EL (cell line): ENCODE measurements at places on chromosomes 7 and 10.

- no peak for DNase-seq
These were observed 565.8 kb upstream of the MGMT start for GRCh38 chr10:128901236-128901635.

DNA sequence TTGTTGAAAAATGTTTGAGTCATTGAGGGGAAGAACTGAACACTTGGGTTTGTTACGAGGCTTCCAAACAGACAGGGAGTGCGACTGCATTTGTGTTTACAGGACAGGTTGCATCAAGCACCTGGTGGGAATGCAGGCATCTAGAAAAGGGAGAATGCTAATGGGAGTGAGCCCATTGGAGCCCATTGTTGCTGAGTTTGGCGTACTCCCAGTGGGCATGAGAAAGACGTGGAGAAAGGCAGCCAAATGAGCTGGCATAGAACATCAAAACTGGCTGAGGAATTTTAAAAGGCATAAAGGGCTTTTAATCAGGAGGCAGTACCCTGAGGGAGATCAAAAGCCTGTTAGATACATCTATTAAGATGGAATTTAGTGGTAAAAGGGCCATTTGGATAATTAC lies 171.6 kb upstream of the NPSR1 start:
- DNase-seq, result no peak

GRCh38 chr7:46133072-46133471 lies 212.0 kb upstream of the IGFBP3 start:
- no peak for DNase-seq

DNA sequence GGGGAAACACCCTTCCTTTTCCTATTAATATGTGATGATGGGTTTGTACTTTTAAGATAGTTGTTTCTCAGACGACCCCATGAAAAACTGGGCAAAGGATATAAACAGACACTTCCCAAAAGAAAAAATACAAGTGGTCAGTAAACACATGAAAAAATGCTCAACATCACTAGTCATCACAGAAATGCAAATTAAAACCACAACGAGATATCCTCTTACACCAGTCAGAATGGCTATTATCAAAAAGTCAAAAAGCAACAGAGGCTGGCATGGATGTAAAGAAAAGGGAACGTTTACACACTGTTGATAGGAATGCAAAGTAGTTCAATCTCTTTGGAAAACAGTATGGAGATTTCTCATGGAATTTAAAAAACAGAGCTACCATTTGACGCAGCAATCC lies 111.4 kb upstream of the ZEB1 start:
- no peak for DNase-seq

DNA sequence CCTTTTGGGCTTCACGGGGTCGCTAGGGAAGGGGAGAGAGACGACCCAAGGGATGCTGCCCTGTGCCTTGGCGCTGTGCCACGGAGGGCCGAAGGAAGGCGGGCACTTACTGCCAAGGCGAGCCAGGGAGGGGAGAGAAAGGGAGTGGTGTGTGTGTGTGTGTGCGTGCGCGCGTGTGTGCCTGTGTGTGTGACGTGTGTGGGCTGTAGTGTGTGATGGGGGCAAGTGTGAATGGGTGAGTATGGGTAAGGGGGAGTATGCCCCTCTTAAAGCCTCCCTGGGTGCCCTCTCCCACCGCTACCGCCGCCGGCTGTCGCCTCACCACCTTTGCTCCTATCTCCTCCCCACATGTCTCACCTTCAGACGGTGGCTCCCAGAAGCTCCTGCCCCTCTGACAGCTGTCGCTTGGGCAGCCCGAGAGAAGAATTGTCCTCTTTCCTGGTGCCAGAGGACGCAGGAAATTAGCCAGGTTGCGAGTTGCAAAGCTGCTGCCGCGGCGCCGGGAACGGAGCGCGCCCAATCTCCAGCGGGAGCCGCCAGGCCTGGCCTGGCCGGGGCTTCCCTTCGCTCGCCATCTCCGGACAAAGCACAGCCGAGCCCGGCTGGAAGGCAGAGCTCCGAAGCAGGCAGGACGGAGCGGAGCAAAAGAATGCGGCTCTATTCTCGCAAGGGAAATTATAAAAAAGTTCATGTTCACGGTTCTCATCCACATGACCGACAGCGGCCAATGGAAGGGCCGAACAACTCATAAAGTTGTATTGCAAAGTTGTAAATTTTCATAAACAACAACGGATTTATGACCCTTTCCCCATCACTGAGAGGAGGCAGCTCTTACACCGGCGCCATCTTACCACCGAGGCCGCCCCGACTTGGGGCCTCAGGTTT lies at the start of gene HOXA3:
Gene HOXA3, minus strand, starts transcription at position 653 of the 885 bp plus-strand sequence. CDS start 41,943 bp downstream, outside the sequence.
- peak; percentile 84 for DNase-seq

DNA sequence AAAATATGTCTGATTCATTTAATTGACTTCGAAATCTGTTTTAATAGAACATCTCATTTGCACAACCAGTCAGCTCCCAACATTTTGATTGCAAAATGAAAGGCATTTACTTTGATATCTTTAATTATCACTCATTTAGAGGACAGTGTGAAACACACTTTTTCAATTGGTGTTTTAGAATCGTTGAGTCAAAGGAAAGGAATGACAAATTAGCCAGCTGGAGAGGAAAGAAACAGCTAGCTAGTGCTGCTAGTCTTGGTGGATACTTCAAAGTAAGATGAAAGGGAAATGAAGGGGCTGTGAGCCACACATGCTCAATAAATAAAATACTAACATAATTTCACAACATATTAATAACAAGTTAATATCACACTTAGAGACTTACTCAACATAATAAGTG lies 570.2 kb downstream of the PHTF2 start:
- DNase-seq, result peak; percentile 10

- peak; percentile 59 for DNase-seq
These were observed 101.0 kb upstream of the AGR3 start for GRCh38 chr7:16982640-16983350.

GRCh38 chr7:139355320-139355719 lies 4.4 kb upstream of the LUC7L2 start:
- DNase-seq, result no peak

DNA sequence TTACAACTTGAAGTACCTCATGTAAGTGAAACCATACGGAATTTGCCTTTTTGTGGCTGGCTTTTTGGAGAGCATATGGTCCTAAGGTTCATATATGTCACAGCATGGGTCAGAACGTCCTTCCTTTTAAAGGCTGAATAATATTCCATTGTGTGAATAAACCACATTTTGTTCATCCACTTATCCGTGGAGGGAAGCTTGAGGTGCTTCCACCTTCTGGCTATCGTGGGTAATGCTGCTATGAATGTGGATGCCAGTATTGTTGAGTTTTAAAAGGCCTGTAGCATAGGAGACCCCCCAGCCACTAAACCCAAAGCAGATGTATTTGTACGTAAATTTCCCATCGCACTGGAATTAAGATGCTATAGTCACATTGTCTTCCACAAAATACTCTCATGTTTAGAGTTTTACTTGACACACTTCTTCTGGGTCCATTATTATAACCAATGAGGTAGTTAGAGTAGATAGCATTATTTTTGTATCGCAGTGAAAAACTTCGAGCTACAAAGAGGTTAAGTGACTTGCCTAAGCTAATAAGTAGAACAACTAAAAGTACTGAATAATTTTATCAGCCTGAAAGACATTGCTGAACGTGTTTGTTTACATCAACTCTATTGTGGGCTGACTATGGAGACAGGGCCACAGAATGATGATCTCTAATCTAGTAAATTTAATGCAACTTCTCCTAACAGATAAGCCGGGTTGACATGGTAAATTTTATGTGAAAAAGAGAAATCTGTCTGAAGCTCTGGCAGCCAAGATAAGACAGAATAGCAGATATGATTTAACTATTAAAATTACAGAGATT lies 183.0 kb upstream of the CTBP2 start:
- peak; percentile 33 for DNase-seq

DNA sequence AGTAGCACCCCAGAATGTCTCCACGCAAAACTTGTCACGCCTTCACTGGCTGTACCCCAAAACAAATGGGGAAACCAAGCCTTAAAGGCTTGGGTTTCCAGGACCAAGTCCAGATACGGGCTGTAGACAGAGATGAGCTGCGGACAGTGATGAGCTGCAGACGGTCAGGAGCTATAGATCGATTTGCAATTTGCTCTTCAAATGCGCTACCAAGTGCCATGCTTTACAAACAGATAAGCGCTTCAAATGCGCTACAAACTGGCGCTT lies 658 bp upstream of the SGCE start:
- no peak for DNase-seq

DNA sequence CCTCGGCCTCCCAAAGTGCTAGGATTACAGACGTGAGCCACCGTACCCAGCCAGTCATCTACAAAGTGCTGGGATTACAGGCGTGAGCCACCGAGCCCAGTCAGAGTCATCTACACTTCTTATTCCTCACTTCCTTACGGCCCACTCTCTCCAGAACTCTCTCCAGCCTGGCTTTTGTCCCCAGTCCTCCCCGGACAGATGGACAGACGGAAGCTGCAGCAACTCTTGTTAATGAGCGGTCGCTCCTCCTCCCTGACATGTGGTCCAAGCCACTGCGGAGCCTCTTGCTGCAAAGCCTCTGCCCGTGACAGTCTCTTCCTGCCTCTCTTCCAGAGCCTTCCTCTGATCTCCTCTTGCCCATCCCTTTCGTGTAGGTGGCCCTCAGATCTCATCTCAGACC lies 45.9 kb downstream of the TMEM270 start:
- DNase-seq, result no peak

DNA sequence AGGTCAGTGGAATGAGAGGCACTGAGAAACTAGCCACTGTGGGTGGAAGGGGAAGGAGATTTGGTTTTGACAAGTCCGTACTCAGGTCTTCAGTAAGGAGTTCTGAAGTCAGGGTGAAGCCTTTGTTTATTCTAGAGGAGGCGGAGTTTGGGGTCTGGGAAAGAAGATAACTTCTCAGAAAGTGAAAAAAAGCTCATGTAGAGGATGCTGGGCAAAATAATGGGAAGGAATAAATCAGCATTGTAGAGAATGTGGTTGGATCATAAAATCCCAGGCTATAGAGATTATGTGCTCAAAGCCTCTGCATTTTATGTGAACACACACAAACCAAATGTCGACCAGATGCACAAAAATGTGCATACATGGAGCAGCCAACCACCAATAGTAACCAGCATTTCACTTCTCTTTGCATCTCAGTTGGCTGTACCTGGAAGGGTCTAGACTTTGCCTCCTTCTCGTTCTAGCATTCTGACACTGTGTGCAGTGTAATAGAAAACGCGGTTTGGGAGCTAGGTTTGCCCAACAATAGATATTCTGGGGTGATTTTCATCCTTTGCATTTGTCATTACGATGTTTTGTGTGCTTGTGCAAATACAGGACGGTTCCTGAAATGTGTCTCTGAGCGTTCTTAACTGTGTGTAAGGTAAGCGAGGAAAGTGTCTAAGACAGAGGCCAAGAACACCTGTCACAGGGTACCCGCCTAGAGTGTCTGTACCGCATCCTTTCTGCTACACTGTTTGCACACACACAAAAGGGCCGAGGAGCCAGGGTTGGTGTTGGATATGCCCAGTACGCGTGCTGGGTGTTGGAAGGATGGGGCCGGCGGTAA lies 603 bp upstream of the HECW1 start:
- no peak for DNase-seq

DNA sequence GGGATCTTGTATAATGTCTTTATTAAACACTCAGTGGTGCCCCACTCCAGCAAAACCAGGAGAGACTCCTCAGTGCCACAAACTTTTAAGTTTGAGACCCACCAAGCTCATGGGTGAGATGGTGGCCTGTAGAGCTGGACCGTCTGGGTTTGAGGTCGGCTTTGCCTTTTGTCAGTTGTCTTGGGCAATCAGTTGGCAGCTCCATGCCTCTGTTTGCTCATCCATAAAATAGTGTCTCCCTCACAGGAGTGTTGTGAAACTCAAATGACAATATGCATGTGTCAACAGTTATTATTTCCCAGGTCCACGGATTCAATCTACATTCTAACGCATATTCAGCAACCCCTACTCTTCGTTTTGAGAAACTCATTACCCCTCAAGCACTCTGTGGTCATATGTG lies 367.8 kb upstream of the C7orf33 start:
- DNase-seq, result no peak

- no peak for DNase-seq
These were observed 29.6 kb downstream of the GOLGA7B start for GRCh38 chr10:97879241-97879640.

GRCh38 chr7:63030061-63030460 lies 968.6 kb upstream of the ZNF722 start:
- DNase-seq, result no peak

DNA sequence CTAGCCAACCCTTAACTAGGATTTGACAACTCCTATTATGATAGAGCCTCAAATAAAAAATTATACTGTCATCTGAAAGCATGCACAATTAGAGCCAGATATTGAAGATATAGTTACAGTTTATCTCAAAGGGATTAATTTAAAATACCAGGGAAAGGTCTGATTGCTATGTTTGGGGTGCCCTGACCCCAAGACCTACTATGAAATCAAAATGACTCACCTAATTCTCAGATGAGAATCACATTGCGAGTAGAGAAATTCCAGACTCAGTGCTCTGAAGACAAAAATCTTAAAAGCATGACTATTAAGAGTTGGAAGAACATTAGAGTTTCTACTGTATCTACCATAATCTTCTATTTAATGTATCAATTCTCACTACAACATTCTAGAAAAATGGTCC lies 297.1 kb downstream of the AHR start:
- DNase-seq, result no peak

GRCh38 chr10:1280466-1281404 lies 224.6 kb downstream of the WDR37 start:
- DNase-seq, result no peak

DNA sequence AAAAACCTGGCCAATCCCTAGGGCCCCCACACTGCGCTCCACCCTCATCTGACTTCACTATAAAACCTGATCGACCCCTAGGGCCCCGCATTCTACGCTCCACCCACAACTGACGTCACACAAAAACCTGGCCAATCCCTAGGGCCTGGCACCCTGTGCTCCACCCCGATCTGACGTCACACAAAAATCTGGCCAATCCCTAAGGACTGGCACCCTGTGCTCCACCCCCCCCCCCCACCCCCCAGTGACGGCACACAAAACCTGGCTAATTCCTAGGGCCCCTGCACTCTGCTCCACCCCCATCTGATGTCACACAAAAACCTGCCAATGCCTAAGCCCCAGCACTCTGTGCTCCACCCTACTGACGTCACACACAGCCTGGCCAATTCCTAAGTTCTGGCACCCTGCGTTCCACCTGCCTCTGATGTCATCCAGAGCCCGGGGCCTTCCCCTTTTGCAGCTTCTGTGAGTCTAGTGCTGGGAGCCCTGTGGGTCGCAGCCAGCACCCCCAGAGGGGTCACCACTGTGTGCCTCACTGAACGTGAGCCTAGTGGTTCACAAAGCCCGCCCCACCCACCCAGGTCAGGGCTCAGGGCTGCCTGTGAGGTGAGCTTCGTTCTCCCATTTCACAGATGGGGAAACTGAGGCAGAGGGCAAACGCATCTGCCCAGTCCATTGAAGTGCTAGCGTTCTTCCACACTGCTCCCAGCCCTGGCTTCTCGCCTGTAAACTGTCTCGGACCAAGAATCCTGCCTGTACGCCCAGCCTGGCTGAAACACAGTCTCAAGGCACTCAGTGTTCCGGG lies 40.6 kb downstream of the MICALL2 start:
- DNase-seq, result peak; percentile 31

GRCh38 chr10:34729619-34730018 lies 85.5 kb downstream of the PARD3 start:
- DNase-seq, result no peak

GRCh38 chr10:124517931-124518330 lies 56.3 kb downstream of the LHPP start:
- DNase-seq, result no peak
